Fibroblast of villous mesenchyme (primary cell): ENCODE measurements at places on chromosomes 1 and 21. TPM values are rescaled to one million over a fixed set of nuclear protein-coding genes. Genes with fewer than 3 reads are reported as not detected.

The LCE1A gene
- not detected in 2 replicates for total RNA-seq

The TTLL10 gene
- total RNA-seq: not detected in 2 replicates

- no peak for DNase-seq
Measured at GRCh38 chr21:44366586-44367211, 13.3 kb downstream of the TRPM2 start.

DNA sequence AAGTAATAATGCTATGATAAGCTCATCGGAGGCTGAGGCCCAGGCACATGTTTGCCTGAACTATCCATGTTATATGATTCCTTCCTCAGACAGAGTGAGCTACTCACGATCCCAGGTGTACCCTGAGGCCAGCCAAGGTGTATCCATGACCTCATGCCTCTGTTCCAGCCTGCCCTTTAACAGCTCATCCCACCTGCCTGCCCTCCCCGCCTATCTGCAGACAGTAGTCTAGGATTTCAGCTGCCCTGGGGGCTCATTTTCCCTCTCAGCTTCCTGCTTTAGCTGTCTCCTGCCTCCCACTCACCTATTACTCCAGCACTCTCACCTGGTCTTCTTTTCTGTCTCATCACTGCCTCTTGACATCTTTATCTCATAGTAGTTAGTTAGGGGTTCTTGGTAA lies 1.9 kb upstream of the IL24 start:
- DNase-seq: no peak

GRCh38 chr1:2795926-2796325 lies 5.6 kb downstream of the TTC34 start:
- no peak for DNase-seq

DNA sequence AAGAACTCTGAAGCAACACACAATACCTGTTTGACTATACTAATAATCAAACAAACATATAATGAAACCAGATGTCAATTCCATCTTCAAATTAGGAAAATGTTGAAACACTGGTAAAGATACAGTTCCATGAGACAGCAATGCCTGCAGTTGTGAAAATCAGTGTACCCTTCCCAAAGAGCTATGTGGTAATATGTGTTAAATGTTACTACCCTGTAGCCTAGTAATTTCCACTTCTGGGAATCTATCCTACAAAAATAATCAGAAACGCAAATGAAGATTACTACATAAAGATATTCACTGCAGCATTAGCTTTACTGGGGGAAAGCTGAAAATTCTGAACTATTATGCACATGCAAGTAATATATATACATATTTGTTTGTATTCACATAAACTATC lies 16.9 kb downstream of the GLIS1 start:
- no peak for DNase-seq

GRCh38 chr1:61569303-61569621 lies 155.7 kb downstream of the TM2D1 start:
- no peak for DNase-seq

GRCh38 chr1:168561989-168562388 lies 14.4 kb upstream of the XCL1 start:
- no peak for DNase-seq

DNA sequence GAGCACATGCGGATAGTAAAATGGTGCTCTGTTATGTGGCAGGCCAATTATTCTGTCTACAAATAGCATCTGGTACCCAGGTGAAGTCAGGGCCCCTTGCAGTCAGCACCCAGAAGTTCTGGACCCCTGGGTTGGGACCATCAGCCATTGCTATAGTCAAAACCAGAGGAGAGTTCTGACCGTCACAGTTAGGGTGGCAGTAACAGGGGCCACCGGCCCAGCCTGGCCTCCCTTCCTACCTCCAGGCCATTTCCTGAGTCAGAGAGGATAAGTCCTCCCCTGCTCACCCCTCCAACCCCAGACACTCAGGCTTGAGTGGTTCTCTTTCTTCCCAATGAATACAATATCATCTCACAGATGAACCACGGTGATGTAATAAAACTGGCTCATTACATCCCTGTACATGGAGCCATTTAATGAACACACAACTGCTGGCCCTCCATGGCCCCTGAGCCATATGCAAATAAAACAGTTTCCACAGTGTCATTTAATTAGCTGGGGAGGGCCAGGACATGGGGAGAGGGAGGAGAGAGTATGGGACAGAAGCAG lies 673.6 kb downstream of the MATN1 start:
- no peak for DNase-seq

GRCh38 chr1:152824964-152825363 lies 2.3 kb upstream of the LCE1A start:
- no peak for DNase-seq
